ELF-1 (cell line): ENCODE measurements at places on chromosomes 5 and 9.

- DNase-seq, result no peak
Measured at GRCh38 chr5:139371482-139372435, 11.3 kb downstream of the SLC23A1 start.

DNA sequence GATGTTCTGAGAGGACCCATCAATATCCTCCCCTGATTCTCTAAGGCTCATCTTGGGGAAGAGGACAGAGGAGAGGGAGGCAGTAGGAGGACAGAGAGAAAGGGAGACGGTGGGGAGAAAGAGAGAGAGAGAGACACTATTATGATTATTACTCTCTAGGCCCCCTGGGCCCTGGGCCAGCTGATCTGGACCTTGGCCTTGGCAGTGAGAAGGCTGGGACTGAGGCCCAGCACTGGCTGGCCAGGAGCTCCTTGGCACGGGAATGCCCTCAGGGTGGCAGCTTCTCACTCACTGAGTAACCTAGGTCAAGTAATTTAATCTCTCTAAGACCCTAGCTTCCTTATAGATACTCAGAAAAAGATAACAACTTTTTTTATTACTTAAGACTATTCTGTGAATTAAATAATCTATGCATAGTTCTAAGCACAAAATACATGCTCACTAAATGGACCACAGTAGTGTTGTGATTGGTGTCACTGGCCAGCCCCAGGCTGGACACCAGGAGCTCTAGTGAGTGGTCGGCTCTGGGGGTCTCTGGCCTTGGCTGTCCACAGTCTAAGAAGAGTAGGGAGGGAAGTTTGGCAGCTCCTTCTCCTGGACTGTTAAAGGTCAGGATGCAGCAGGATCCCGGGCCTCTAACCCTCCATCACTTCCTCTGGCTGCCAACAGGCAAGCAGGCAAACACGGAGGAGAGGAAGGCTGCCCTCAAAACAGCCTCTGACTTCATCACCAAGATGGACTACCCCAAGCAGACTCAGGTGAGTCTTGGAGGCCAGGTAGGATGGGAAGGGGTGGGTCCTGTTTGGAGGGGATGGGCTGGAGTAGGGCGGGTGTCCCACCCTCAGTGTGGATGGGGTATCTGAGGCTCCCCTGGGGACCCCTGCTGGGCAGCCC lies 50.0 kb downstream of the GSN start:
- DNase-seq, result no peak

GRCh38 chr5:30804739-30805505 lies 388.6 kb upstream of the CDH6 start:
- DNase-seq, result peak; percentile 2

DNA sequence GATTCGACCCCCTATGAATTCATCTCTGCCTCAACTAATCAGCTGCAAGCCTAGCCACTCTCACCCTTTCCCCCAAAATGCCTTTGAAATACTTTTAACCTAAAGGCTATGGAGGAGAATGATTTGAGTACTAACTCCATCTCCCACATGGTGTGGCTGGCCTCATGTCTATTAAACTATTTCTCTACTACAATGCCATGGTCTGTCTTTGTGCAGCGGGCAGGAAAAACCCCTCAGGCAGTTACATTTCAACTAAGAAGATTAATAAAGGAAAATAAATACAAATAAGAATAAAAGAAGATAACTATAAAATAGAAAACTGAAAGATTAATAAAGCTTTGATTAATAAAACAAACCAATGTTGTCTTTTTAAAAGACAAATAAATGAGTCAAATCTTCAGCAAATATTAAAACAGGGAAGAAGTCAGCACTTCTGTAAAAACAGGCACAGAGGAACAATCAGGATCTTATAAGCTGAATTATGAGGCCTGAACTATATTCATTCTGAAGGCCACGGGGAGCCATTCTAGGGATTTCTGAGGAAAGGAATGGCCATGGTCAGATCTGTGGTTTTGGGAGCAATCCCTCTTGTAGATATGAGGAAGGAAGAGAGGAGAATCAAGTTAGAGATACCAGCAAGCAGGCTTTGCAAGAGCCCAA lies 116.1 kb upstream of the SLC12A2 start:
- no peak for DNase-seq

DNA sequence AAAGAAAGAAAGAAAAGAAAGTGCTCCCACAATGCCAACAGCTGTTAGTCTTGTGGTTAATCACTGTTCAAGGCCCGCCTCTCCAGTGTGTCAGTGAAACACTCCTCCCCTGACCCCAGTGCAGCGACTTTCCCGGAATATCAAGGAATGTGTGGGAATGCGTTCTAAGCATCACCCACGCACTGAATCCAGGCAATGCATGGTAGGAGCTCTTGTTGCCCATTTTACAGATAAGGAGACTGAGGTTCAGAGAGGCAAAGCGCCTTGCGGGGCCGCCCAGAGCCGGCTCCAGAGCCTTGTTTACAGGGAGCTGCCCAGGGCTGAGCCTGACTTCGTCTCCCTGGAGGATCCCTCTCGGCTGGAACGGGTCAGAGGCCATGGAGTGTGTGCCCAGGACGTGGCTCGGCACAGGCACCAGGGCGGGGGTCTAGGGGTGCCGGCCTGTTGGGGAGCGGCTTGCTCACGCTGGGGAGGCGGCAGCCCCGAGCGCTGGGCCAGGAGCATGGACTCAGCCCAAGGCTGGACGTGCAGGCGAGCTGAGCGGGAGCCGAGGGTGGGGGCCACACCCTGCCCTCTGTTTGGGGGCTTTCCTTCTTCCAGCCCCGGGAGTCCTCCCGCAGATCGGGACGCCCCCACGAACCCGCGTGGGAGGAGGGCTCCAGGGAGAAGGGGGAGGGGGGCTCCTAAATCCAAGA lies 823 bp downstream of the ST6GALNAC6 start:
- no peak for DNase-seq

- DNase-seq, result no peak
Measured at GRCh38 chr5:55241746-55242145, 8.3 kb upstream of the CCNO start.

- DNase-seq, result no peak
Measured at GRCh38 chr5:15737871-15738664, 238.1 kb downstream of the FBXL7 start.

DNA sequence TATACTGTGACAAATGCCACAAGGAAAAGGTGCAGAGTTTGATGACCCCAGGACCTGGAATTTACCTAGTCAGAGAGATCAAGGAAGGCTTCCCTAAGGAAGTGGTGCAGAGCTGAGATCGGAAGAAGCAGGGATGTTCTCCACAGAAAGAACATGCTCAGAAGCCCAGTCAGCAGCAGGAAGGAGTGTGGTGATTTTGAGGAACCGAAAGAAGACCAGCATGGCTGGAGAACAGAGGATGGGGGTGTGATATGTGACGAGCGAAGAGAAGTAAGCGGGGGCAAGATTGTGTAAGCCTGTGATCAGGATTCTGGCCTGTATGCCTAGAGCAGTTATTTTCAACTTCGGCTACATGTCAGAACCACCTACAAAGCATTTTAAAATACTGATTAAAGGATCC lies 18.7 kb upstream of the PIK3R1 start:
- no peak for DNase-seq

- DNase-seq, result no peak
Measured at GRCh38 chr5:118620233-118620632, 368.1 kb downstream of the DTWD2 start.

- DNase-seq, result no peak
Measured at GRCh38 chr9:106927916-106928315, 65.0 kb downstream of the ZNF462 start.
